ENCODE measurements at places on chromosomes 3 and 15.
A peak's percentile ranks its signal among the peaks of the same experiment; 100 is the strongest.

DNA sequence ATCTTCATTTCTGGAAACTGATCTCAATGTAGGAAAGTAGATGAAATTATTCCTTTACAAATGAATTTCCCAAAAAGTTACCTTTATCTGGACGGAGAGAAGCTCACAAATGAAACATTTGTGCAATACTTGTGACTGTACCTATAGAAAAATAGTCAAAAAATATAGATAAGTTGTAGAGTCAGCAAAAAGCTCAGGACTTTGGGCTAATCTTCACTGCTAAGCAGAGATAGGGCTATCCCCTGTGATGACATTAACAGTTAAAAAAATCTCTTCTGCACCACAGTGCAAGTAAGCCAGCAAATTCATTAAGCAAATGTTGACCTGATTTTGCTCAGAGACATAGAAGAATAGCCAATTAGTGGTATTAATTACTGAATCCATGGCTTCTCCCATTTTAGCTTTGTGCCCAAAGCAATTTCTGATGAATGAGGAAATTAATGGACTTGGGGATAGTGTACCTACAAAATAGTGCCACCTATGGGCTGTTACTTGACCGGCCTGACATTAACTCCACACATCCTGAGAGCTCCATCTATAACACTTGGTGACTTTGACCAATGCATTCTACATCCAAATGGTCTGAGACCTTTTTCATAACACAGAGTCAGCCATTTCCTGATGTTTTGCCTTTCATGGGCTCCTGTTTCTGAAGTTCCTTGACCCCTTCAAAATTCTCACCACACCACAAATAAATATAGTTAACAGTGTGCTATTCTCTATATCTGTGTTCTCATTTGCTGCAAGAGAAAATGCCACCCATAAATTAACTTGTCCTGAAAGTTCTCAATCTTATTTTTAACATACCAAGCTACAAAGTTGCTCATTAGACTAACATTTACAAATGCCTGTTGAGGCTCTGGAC lies 105.0 kb downstream of the SSR3 start:
- peak; percentile 28 for DNase-seq

DNA sequence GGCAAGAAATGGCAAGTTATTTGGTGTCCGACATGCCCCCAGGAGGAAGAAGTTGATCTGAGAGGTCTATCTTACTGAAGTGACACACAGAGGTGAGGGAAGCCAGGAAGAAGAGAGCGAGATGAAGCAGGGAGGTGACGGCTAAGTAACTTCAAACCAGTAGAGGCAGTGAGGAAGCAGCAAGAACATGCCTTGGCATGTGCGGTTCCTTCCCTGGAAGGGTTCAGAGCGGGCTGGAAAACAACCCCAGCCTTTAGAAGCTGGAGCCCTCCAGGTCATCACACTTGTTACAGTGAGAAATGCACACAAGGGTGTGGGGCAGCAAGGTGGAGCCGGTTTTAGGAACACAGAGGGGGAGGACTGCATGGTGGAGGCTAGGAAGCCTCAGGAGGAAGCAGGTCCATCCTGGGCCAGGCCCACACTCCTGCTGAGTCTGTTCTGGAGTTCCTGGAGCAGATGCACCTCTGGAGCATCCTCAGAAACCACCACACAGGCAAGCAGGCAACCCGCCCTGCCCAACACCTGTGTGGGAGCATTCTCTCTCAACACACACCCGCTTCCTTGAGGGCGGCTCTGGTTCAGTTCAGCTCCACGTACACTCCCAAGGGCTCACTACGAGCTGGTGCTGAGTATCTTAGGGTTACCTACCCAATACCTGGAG lies 47.1 kb downstream of the POC1A start:
- DNase-seq = no peak

DNA sequence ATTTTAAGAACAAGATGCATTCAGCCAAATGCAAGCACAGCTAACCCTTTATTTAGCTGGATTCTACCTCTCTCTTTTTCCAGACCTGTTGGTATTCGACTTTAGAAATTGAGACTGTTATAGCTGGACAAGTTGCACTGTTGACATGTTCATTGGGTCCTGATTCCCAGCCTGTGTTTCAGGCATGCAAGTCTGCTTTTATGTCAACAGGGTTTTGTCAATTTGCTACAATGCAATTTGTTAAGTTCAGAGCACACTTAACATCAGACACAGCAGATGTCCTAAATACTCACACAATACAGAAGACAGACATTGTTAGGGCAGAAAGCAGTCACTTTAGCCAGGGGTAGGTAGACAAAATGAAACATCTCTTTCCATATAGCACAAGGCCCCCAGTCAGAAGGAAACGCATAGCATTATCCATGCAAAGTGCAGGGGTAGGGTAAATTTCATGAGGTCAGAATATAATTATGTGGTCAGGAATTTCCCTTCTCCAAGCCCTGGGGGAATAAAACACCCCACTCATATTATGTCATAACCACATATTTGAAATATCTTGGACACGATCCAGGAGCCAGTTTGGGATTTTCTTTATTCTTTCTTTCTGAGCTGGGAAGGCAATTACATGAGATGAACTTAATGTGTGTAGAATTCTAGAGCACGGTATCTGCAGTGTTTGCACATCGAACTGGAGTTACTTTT lies 504.1 kb downstream of the NTRK3 start:
- peak; percentile 92 for DNase-seq

DNA sequence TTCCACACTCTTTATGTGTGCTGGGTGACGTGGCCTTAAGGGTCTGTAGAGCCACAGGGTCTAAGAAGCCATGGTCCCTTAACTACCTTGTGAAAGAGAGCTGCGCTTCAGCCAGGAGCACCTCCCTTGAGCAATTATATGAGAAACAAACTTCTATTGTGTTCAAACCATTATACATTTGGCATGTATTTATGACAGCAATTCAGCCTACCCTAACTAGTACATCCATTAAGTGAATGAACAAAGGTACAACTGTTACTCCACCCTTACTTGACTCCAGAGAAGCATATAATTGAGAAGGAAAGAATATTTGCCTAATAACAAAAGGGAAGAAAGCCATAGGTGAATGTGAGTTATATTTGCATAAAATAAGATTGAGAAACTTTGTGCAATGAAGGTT lies 69.8 kb upstream of the BOC start:
- no peak for DNase-seq

DNA sequence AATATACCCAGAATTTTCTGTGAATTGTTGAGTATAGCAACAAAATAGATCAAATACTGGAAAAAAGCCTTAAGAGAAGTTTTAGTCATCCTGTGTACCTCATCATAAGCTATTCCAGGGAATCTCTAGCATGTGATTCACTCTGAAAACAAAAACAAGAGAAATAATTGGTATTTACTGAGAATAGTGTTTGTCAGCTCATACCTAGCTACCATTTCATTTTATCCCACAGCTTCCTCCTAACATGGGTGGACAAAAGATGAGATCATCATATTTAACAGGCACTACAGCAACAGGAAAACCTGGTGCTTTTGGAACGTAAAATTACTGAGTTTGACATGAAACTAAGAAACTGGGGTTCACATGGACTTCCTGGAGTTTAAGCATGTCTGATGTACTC lies 753.5 kb upstream of the NECTIN3 start:
- no peak for DNase-seq

DNA sequence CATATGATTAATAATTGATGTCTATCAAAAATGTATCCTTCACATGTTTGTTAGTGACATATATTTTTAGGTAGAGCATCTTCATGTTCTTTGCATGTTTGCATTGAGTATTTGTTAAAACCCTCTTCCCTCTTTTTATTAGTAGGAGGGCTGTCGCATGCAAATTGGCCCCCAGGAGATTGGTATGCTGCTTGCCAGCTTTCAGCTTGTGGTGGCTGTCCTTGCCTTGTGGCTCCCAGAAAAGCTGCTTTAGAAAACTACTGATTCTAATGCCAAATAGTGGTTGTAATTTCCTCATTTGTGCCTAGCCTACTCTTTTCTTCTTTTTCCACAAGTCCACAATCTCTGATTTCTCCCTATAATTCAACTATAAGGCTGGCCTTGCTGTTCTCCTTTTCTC lies 886.8 kb downstream of the VGLL3 start:
- DNase-seq = no peak

GRCh38 chr3:138003069-138003468 lies 6.9 kb upstream of the CLDN18 start:
- DNase-seq = no peak

- DNase-seq = no peak
Observed at GRCh38 chr15:89426500-89426899, 69.9 kb downstream of the RHCG start.

DNA sequence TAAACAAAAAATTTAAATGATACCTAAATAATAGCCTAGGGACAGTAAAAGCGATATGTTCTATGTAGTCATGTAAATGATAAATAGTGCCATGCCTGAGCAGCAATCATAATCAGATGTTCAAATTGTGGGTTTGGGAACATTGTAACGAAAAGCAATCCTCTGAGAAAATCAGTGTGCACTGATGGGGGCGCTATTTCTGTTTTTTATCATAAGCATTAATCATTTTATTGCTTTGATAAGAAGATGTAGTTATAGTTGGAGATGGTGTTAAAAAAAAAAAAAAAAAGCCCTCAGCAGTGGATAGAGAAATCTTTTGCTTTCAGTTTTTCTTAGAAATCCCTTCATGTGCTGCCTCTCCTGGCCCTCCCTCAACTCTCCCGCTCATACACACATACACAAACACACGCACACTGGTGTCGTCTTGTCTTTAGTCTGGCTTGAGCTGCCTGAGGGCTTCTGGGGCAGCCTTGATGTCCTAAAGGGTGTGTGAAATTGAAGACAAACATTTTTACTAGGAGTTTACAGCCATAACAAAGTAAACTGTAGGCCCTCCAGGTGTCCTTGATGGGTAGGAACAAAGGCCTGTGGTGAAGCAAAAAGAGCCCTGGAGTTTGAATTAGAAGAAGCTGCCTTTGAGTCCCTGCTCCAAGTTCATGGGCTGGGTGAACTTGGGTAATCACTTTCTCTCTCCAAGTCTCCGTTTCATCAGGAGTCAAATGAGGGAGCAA lies 428.1 kb downstream of the SOX2 start:
- no peak for DNase-seq

GRCh38 chr15:75821786-75822345 lies 21.4 kb upstream of the UBE2Q2 start:
- DNase-seq = no peak

GRCh38 chr3:128014548-128014947 lies 37.7 kb upstream of the SEC61A1 start:
- DNase-seq = no peak

- DNase-seq = no peak
Observed at GRCh38 chr3:115279939-115280338, 132.9 kb upstream of the ZBTB20 start.

DNA sequence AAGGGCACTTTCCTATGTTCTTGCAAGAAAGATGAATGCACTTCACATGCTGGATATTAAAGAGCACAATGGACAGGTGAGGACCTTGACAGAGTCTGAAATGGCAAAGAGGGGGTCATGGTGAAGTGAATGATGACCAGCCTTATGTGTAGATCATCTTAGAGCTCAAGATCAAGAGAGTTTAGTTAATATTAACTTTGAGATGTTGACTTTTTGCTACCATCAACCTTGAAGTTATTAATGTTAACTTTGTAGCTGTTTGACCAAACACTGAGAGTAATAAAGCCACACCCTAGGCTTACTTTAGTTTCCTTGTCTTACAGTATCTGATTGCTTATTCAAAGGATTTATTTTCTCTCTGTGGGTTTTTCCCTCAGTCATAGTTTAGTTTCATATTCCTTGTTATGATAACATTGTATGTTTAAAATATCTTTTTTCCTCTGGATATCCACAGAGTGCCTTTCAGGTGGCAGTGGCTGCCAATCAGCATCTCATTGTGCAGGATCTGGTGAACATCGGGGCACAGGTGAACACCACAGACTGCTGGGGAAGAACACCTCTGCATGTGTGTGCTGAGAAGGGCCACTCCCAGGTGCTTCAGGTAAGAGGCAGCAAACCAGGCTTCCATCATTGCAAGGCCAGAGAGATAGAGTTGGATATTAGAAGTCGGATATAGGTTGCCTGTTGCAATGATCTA lies 5.4 kb downstream of the NFKBIZ start:
- no peak for DNase-seq

- no peak for DNase-seq
Observed at GRCh38 chr3:53104762-53105161, 25.5 kb downstream of the RFT1 start.

DNA sequence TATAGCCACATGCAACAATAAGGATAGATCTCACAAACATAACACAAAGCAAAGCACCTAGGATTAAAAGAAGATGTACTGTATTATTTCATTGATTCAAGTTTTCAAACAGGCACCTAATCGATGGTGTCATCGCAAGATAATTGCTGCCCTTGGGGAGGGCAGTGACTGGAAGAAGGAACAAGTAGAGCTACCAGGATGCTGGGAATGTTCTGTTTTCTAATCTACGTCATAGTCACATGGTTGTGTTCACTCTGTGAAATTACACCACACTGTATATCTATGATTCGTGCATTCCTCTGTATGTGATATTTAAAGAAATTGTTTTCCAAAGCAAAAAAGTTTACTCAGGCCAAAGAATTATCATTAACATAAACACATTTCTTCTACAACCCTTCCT lies 236.6 kb downstream of the FGF12 start:
- DNase-seq = no peak

DNA sequence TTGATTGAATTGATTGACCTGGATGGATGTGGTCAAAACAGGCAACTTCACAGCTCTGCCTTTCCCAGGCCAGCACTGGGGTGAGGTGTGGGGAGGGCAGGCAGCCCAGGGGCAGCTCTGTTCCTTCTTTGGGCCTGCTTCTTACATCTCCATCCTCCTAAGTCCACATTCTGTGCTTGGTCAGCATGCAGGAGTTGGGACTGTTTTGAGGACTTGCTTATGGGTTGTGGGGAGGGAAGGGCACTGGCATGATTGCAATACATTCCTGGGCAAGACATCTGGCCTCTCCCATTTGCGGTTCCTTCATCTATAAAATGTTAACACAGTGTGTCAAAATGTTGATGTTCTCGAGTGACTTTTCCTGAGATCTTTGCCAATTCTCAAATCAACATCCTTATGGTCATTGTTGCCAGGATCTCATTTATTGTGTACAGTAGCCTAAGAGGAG lies 84.1 kb downstream of the ST6GAL1 start:
- no peak for DNase-seq

- no peak for DNase-seq
Observed at GRCh38 chr3:123357275-123357674, 91.6 kb downstream of the ADCY5 start.

- DNase-seq = no peak
Observed at GRCh38 chr3:64974401-64974800, 286.6 kb upstream of the ADAMTS9 start.

GRCh38 chr15:63277893-63278456 lies 570 bp downstream of the APH1B start:
- DNase-seq = no peak

DNA sequence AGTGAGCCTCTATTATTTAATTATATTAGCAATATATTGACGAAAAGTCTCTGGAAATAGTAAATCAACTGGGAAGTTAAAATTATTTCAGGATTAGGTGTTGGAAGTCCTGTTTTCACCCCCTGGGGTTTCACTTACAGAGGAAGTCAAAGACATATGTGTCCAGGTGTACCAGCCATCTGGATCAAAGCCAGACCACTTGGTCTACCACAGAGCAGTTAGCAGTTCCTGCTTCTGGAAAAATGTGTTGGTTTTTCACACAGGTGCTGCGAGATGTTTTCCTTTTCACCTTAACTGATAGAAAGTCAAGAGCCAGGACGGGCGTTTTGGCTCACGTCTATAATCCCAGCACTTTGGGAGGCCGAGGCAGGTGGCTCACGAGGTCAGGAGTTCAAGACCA lies 13.1 kb downstream of the MME start:
- DNase-seq = no peak

Measured in ACHN (cell line).